ENCODE measurements at places on chromosomes 12 and 14. TPM values are rescaled to one million over a fixed set of nuclear protein-coding genes. Genes with fewer than 3 reads are reported as not detected.

The METAP2 gene
- total RNA-seq: 58.8 TPM

DNA sequence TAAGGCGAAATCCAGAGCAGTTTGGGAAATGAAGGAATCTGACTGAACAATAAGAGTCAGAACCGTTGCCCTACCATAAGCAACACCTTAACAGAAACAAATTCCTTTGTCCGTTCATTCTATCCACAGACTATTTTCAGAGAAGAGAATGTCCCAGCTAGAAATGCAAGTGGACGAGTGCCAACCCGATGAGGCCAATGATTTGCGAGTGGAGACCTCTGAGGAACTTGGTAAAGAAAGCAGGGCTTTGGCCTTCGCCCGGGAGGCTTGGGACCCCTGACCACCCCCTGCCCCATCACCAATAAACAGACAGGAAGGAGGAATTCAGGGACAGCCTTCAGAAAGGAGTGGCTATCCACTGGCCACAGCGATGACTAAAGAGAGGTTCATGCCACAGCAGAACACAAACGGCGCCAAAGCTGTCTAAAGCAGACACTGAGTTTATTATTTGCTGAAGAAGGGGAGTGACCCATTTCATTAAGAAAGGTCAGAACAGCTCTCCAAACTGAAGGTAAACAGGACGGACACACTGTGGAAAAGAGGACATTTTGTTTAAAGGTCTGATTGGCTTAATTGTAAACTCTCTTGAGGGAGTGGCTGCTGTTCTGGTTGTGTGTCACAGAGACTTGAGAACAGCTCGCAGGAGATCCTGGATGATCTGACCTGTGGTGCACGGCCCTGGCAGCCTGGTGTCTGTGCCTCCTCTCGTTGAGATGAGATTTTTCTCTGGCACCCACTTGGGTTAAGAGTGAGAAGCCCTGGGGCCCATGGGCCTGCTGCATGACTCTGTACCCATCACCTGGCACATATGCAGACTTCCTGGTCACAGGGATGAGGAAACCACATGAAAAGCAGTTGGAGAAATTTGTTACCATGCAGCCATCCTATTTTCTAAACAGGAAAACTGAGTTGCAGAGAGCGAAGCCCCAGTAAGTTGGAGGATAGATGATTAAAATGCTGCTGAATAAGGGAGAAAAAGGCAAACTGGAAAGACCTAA is 142.0 kb upstream of the PZP start:
- no peak for DNase-seq

- DNase-seq: no peak
Observed at GRCh38 chr12:124338448-124338847, 43.6 kb downstream of the RFLNA start.

DNA sequence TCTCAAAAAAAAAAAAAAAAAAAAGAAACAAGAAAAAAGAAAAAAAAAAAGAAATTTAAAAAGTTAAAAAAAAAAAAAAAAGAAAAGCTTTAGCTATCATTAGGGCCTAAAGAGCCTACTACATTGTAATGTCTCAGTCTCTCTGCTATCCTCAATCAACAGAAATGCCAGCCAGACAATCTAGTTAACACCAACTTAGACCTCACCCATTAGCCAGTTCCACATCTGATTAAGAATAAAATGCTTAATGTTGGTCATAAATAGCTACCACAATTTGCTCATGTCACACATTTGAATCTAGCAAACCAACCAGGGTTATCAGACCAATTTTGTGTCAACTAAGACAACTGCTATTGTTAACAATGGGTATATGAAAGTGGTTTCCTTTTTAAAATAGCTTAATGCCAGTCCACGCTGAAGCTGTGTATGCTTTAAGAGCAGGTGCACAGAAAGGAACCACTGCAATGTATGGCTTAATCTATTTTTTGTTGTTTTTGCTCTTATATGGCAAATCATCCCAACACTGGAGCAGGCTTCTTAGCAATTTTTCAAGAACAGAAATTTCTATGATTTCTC is 45.5 kb upstream of the SELPLG start:
- DNase-seq: no peak

DNA sequence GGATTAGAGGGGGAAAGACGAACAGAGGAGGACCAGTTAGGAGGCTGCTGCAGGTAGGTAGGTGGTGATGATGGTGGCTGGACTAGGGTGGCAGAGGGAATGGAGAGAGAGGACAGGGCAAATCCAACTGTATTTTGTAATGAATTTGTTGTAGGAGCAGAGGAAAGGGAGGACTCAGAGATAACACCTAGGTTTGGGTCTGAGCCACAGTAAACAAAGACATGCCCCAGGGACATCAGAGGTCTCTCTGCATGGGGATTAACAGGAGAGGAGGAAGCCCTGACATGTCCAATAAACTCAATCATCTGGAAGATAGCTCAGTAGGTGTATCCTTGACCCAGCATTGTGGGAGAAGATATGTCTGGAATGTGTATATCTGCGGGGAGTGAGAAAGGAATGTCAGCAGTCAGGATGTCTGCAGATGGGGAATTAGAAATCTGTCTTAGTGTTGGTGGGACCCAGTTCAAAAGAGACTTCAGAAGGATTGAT is 4.7 kb upstream of the SLC48A1 start:
- DNase-seq: no peak

DNA sequence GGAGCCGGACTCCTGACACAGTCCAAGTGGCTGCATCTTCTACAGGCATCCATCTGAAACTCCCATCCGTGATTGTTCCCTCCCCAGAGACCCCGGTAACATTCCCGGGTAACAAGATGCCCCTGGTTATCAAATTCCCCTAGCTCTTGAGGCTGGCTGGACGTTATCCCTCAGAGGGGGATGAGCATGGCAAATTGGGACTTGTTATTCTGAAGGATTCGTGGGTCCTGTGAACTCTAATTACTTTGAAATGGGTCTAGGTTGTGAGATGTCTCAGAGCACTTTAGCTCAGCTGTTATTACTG is 642 bp upstream of the PAN2 start:
- DNase-seq: no peak
